ENCODE measurements at places on chromosomes 5 and 9. TPM values are rescaled to one million over a fixed set of nuclear protein-coding genes. Genes with fewer than 3 reads are reported as not detected.

Gene FYB1
- total RNA-seq = 127 TPM

Gene FOXD4L5
- 0.26 TPM for total RNA-seq

Gene CTXN3
- total RNA-seq = not detected

Gene CACNA1B
- total RNA-seq = 0.02 TPM

Gene UGT3A2
- not detected for total RNA-seq

Gene CD72
- 31.9 TPM for total RNA-seq

Gene STING1
- 98.6 TPM for total RNA-seq

Gene OMD
- not detected for total RNA-seq

Gene CCDC180
- 6.2 TPM for total RNA-seq

Gene MTRR
- 65.0 TPM for total RNA-seq

Gene C9orf50
- total RNA-seq = not detected

Gene ITGA2
- 0.79 TPM for total RNA-seq

GRCh38 chr5:105218018-105218417 is 1655.4 kb upstream of the NUDT12 start:
- no peak for DNase-seq
- H3K27me3 ChIP-seq = no peaks in the 10 kb centered on the region
- H3K4me3 ChIP-seq = no peak overlapping the region

DNA sequence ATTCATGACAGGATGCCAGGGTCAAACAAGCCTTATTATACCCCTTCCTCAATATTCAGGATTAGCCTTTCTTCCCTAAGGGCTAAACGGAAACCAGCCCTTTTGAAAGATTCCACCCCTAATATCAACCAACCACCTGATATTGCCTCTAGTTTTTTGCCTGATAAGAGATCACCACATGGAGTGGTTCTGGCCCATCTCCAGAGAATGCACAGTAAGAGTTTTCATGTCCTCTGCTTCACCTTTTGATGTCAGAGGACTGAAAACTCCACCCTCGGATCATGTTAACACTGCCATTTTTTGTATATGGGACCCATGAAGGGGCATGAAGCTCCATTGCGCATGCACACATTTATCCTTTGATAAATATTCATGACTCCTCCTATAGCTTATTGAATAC is 5.8 kb upstream of the LNPEP start:
- H3K36me3 ChIP-seq = peaks cover 3% of the 10 kb centered on the region
- H3K4me1 ChIP-seq = peaks cover 56% of the 10 kb centered on the region
- no peak for DNase-seq

GRCh38 chr5:102857076-102857818 is 102.1 kb downstream of the PAM start:
- no peaks in the 10 kb centered on the region for H3K27me3 ChIP-seq
- no peak for DNase-seq
- H3K4me1 ChIP-seq = peaks cover 11% of the 10 kb centered on the region
- no peak overlapping the region for H3K4me3 ChIP-seq
- H3K27ac ChIP-seq = no peak overlapping the region

DNA sequence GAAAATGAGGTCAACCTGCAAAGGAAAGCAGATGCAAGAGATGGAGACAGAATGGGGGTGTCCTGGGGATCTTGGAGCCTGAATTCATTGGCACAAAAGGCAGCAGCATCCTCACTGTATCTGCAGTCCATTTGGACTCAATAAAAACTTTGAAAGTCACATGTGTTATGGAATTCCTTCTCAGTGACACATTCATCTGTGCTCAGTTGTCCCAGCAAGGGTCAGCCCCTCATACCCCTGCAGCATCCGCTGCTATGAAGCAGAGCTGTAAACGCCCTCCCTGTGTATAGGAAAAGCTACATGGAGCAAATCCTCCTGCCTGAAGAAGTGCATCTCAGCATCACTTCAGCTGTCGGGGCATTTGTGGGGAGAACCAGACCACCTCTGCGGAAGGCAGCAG is 14.5 kb upstream of the RARS1 start:
- H3K27ac ChIP-seq = no peak overlapping the region
- no peaks in the 10 kb centered on the region for H3K36me3 ChIP-seq
- no peak for DNase-seq

GRCh38 chr5:29001666-29002065 is 1963.3 kb upstream of the CDH9 start:
- no peaks in the 10 kb centered on the region for H3K27me3 ChIP-seq
- H3K4me3 ChIP-seq = no peak overlapping the region
- no peaks in the 10 kb centered on the region for H3K4me1 ChIP-seq

GRCh38 chr5:95283761-95284571 is 928 bp downstream of the MCTP1 start:
- H3K36me3 ChIP-seq = peaks cover 1% of the 10 kb centered on the region
- H3K27ac ChIP-seq = no peak overlapping the region
- H3K4me3 ChIP-seq = peak overlapping the region; percentile 79

- no peaks in the 10 kb centered on the region for H3K4me1 ChIP-seq
- no peaks in the 10 kb centered on the region for H3K36me3 ChIP-seq
- H3K4me3 ChIP-seq = no peak overlapping the region
- no peak for DNase-seq
- H3K27ac ChIP-seq = no peak overlapping the region
- H3K27me3 ChIP-seq = no peaks in the 10 kb centered on the region
Observed at GRCh38 chr9:35771943-35772342, 17.9 kb upstream of the MSMP start.

- H3K4me3 ChIP-seq = no peak overlapping the region
- H3K27ac ChIP-seq = no peak overlapping the region
- DNase-seq = no peak
- H3K36me3 ChIP-seq = no peaks in the 10 kb centered on the region
- H3K4me1 ChIP-seq = peaks cover 11% of the 10 kb centered on the region
Observed at GRCh38 chr5:111143910-111144309, 51.8 kb downstream of the WDR36 start.

DNA sequence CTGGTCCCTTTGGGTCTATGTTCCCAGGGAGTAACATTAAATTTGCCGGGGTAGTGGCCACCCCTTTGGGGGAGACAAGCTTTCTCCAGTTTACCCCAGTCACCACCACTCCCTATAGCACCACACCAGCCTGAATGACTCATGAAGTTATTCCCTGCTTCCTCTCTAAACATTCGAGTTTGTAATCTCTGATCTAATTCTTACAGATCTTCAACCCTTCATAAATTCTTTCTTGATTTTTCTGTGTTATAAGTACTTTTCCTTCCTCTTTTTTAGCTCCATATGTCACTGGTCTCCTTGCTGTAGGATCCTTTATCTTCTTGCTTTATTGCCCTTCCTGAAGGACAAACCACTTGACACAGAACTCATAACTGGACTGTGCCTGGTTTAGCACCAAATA is 55.6 kb downstream of the GNA14 start:
- no peak for DNase-seq
- H3K27ac ChIP-seq = no peak overlapping the region
- H3K4me3 ChIP-seq = no peak overlapping the region
- H3K4me1 ChIP-seq = peaks cover 12% of the 10 kb centered on the region
- H3K36me3 ChIP-seq = no peaks in the 10 kb centered on the region
- no peaks in the 10 kb centered on the region for H3K27me3 ChIP-seq

DNA sequence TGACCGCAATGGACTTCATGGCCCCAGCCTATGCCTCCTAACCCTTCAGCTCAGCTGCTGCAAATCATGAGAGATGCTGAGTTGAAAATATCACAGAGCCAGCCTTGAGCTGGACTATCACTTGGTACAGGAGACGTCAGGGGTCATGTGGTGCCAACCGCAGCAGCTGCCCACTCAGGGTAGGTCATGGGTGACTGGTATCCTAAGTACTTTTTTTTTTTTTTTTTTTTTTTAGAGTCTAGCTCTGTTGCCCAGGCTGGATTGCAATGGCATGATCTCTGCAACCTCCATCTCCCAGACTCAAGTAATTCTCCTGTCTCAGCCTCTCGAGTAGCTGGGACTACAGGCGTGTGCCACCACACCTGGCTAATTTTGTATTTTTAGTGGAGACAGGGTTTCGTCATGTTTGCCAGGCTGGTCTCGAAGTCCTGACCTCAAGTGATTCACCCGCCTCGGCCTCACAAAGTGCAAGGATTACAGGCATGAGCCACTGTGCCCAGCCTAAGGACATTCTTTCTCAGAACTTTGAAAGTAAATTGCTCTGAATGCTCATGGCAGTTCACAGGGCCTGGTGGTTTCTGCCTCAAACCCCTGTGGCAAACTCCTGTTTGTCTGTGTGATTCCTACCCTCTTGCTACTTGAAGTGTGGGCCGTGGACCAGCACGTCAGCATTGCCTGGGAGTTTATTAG is 21.3 kb downstream of the WWC1 start:
- H3K27me3 ChIP-seq = peaks cover 13% of the 10 kb centered on the region
- no peak overlapping the region for H3K4me3 ChIP-seq
- H3K36me3 ChIP-seq = no peaks in the 10 kb centered on the region
- H3K4me1 ChIP-seq = no peaks in the 10 kb centered on the region

- no peaks in the 10 kb centered on the region for H3K27me3 ChIP-seq
- peaks cover 65% of the 10 kb centered on the region for H3K4me1 ChIP-seq
- no peak for DNase-seq
- peak overlapping the region; percentile 36 for H3K27ac ChIP-seq
- peaks cover 15% of the 10 kb centered on the region for H3K36me3 ChIP-seq
Observed at GRCh38 chr9:94182532-94182931, 76.6 kb upstream of the ZNF169 start.

- peaks cover 29% of the 10 kb centered on the region for H3K4me1 ChIP-seq
- no peak overlapping the region for H3K4me3 ChIP-seq
- no peak for DNase-seq
- H3K27me3 ChIP-seq = no peaks in the 10 kb centered on the region
Observed at GRCh38 chr5:76273206-76273885, 129.7 kb upstream of the IQGAP2 start.

DNA sequence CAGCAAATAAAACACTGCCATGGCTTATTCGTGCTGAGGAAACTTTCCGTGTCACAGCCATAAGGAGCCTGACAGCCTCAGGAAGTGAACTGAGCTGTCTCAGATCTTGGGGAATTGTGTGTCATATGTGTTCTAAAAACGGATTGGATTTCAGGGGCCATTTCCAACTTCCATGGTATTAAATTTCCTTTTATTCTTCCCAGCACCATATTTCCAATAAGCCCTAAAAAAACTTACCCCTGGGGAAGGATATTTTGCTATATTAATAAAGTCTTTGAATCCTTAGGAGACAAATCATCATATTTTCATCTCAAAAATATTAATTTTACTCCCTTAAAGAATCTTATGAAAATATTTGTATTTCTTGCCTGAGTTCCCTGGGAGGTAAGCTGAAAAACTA is 93.9 kb downstream of the LHFPL2 start:
- H3K4me3 ChIP-seq = no peak overlapping the region
- H3K36me3 ChIP-seq = no peaks in the 10 kb centered on the region
- no peak for DNase-seq
- peaks cover 6% of the 10 kb centered on the region for H3K4me1 ChIP-seq

GRCh38 chr5:81020478-81021167 is 60.5 kb downstream of the RASGRF2 start:
- H3K4me1 ChIP-seq = peaks cover 92% of the 10 kb centered on the region
- DNase-seq = no peak
- no peak overlapping the region for H3K27ac ChIP-seq
- no peaks in the 10 kb centered on the region for H3K27me3 ChIP-seq
- no peak overlapping the region for H3K4me3 ChIP-seq

- DNase-seq = no peak
- H3K36me3 ChIP-seq = no peaks in the 10 kb centered on the region
- H3K27ac ChIP-seq = no peak overlapping the region
- H3K27me3 ChIP-seq = peaks cover 18% of the 10 kb centered on the region
- peaks cover 12% of the 10 kb centered on the region for H3K4me1 ChIP-seq
Observed at GRCh38 chr9:109901201-109901600, 121.2 kb downstream of the PALM2AKAP2 start.

DNA sequence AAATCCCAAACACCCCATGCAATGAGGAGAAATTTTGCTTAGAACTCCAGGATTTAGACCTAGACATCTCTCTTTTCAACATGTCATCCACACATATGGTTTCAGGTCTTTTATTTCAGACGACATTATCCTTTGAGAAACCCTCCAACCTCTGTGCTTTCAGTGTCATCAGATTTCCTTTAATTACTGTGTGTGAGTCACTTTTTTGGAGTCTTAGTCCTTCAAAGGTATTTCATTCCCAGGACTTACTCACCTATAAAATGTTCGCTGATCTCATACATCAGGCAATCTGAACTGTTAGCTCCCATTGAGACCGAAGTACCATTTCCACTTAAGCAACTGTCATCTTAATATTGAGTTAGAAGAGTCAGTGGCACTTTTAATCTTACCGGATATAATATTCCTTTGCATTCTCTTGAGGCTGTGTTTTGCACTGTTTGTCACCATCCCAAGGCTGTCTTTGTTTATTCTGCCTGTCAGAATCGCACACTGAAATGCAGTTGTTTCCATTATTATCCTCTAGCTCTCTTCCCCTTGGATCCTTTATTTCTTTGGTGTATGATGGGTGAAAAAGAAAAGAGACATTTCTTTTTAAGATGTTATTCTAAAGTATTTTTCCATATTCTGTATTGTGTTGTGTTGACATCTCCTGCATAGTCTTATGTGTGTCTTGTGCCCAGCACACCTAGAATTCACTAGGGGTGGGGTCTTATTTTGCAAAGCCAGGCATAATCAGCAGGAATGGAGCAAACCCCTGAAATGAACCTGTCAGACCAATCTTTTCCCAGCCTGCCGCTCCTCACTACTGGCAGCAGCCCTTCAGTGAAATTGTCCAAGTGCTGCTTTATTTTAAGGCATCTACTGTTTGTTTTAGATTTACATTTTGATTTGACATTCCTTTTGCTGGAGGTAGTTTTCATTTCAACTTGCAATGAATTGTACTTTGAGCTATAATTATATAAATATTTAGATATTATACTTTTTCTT is 155.4 kb downstream of the PAM start:
- no peaks in the 10 kb centered on the region for H3K27me3 ChIP-seq
- no peak for DNase-seq
- peaks cover 9% of the 10 kb centered on the region for H3K4me1 ChIP-seq

GRCh38 chr9:123757960-123758359 is 172.0 kb downstream of the DENND1A start:
- H3K4me1 ChIP-seq = no peaks in the 10 kb centered on the region
- H3K4me3 ChIP-seq = no peak overlapping the region
- no peaks in the 10 kb centered on the region for H3K27me3 ChIP-seq
- no peak for DNase-seq
- H3K36me3 ChIP-seq = no peaks in the 10 kb centered on the region
- no peak overlapping the region for H3K27ac ChIP-seq

DNA sequence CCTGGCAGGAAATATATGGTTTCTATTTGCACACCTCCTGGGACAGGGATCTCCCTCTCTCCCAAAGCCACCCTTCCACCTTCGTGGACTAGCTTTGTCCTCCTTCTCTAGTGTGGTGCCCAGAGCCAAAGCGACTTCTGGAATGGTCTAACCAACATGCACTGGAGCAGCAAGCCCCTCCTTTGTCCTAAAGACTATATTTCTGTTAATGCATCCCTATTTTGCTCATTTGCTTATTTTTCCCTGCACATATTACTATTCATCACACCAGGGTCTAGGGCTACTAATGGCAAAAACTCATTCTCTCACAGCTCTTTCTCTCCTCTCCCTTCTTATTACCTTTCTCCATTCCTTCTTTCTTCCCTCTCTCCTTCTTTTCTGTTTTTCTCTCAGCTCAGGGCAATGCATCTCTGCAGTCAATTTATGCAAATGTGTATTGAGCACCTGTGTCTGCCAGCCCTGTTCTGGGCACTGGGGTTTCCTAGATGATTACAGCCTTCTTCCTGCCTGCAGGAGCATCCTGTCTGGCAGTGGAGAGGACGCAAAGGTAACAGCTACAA is 2.8 kb upstream of the NEURL1B start:
- DNase-seq = no peak
- H3K36me3 ChIP-seq = no peaks in the 10 kb centered on the region
- no peak overlapping the region for H3K27ac ChIP-seq
- no peak overlapping the region for H3K4me3 ChIP-seq

- H3K4me3 ChIP-seq = no peak overlapping the region
- peak; percentile 24 for DNase-seq
- H3K27me3 ChIP-seq = no peaks in the 10 kb centered on the region
- H3K4me1 ChIP-seq = peaks cover 25% of the 10 kb centered on the region
- no peak overlapping the region for H3K27ac ChIP-seq
- H3K36me3 ChIP-seq = no peaks in the 10 kb centered on the region
Observed at GRCh38 chr9:89655990-89656657, 51.3 kb downstream of the GADD45G start.

Measured in activated T-cell treated with anti-CD3 and anti-CD28 coated beads, Interleukin-2, amount 50 U/mL, for 72 hours (primary cell).